Smooth muscle cell of the pulmonary artery (primary cell): ENCODE measurements at places on chromosomes 6 and 20. TPM values are rescaled to one million over a fixed set of nuclear protein-coding genes. Genes with fewer than 3 reads are reported as not detected.

The ADGRB3 gene
- total RNA-seq = 0.83 and 1.4 TPM in 2 replicates

The MPIG6B gene
- total RNA-seq = not detected in 2 replicates

The ARFGEF2 gene
- 53.2 and 56.3 TPM in 2 replicates for total RNA-seq

The SPTLC3 gene
- total RNA-seq = 3.8 and 3.9 TPM in 2 replicates

The EPB41L1 gene
- 42.2 and 48.2 TPM in 2 replicates for total RNA-seq

The EXOC2 gene
- total RNA-seq = 39.6 and 39.7 TPM in 2 replicates

The UNC5CL gene
- total RNA-seq = under 0.01 and 0.07 TPM in 2 replicates

The SLC44A4 gene
- 0.20 TPM in 1 of 2 replicates, not detected in the other for total RNA-seq

The SNTA1 gene
- 27.1 and 31.1 TPM in 2 replicates for total RNA-seq

The FAM83B gene
- under 0.01 and 0.03 TPM in 2 replicates for total RNA-seq

The PI16 gene
- 0.59 and 1.8 TPM in 2 replicates for total RNA-seq

The DHX35 gene
- 7.8 and 9.0 TPM in 2 replicates for total RNA-seq

The RARS2 gene
- total RNA-seq = 34.3 and 42.2 TPM in 2 replicates

The RIMS4 gene
- total RNA-seq = 0.39 and 1.3 TPM in 2 replicates

The SFTA2 gene
- not detected in 2 replicates for total RNA-seq

The DDO gene
- total RNA-seq = 3.6 and 5.9 TPM in 2 replicates

The FAM162B gene
- total RNA-seq = 2.2 and 11.5 TPM in 2 replicates

The SMLR1 gene
- not detected in 2 replicates for total RNA-seq
